A673 (cell line): ENCODE measurements at places on chromosomes 2 and 18.

GRCh38 chr2:222174450-222174849 is 124.3 kb downstream of the PAX3 start:
- no peak for DNase-seq

- DNase-seq: no peak
Observed at GRCh38 chr2:51976623-51977022, 944.7 kb upstream of the NRXN1 start.

DNA sequence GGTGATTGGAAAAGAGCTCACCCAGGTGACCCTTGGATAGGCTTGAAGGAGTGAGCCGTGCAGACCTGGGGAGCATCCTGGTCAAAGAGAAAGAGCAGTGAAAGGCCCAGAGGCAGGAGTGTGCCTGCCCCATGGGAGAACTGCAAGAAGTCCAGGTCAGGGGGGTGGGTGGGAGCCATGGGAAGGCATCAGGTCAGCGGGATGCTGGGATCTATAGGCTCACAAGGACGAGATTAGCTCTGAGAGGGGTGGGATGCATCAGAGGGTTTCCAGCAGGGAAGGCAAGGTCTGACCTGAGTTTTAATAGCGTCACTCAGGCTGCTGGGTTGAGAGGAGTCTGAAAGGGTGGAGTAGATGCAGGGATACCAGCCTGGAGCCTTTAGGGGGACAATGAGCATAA is 158.6 kb downstream of the SMAD7 start:
- no peak for DNase-seq

DNA sequence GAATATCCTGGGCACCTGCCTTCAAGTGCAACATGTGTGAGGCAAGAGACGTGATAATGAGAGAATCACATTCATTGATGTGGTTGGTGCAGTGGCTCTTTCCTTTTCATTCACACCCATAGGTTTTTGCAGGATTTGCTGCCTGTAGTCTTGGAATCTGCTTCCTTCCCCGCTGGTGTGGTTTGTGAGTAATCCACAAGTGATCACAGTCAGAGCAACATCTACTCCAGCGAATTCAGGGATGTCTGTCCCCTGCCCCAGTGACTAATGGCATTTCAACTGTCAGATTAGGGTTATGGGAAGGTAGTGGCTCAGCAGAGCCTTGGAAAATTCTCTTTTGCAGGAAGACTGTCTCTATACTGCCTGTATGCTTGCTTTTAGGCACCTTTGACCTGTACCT is 225.5 kb upstream of the RBMS1 start:
- no peak for DNase-seq
